ENCODE measurements at places on chromosomes 6 and 20.

- H3K4me1 ChIP-seq = peaks cover 16% of the 10 kb centered on the region
- no peak for DNase-seq
- no peaks in the 10 kb centered on the region for H3K36me3 ChIP-seq
- H3K27me3 ChIP-seq = no peaks in the 10 kb centered on the region
- no peak overlapping the region for H3K27ac ChIP-seq
Measured at GRCh38 chr6:5113096-5113495, 28.0 kb downstream of the PPP1R3G start.

GRCh38 chr6:20479526-20479925 is 54.7 kb upstream of the CDKAL1 start:
- no peak overlapping the region for H3K27ac ChIP-seq
- no peak overlapping the region for H3K4me3 ChIP-seq
- H3K4me1 ChIP-seq = no peaks in the 10 kb centered on the region
- H3K36me3 ChIP-seq = peaks cover 34% of the 10 kb centered on the region
- DNase-seq = no peak

- H3K36me3 ChIP-seq = no peaks in the 10 kb centered on the region
- no peak for DNase-seq
Measured at GRCh38 chr6:82951935-82952334, 113.7 kb downstream of the UBE3D start.

DNA sequence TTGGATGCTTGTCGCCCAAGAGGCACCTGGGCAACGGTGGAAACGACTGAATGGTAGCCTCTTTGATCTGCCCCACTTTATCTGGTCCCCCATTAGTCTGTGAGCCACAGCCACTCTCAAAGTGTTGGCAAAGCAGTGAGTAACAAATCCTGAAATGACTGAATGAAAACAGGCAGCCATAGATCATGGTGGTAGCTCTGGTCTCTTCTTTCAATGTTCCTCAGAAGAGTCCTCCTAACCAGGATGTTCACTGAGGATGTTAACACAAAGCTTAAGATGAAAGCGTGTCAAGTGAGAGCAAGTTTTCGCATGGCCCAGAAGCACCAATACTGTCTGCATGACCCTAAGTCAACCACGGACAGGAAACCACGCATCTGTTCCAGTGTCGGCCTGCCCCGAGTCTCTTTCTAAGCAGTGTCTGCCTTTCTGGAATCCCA is 107.3 kb downstream of the IRF4 start:
- no peak overlapping the region for H3K4me3 ChIP-seq
- no peak overlapping the region for H3K27ac ChIP-seq
- DNase-seq = no peak

DNA sequence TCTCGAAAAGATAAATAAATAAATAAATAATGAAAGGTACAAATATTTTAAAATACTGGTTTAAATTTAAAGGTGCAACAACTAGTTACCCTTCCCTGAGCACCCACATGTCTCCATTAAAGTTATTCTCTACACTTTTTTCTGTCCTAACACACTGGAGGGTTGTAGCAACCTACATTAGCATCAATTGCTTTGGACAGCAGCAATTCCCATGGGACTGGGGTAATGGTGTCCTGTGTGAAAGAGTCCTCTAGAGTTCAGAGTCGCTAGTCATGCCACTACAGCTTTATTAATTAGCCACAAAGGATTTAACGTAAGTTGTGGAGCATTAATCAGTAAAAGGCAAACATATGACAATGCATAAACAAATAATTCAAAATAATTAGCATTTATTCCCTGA is 14.1 kb upstream of the CD24 start:
- no peaks in the 10 kb centered on the region for H3K27me3 ChIP-seq
- H3K4me1 ChIP-seq = no peaks in the 10 kb centered on the region
- no peaks in the 10 kb centered on the region for H3K36me3 ChIP-seq
- H3K4me3 ChIP-seq = no peak overlapping the region

- H3K4me3 ChIP-seq = no peak overlapping the region
- no peaks in the 10 kb centered on the region for H3K27me3 ChIP-seq
- H3K4me1 ChIP-seq = no peaks in the 10 kb centered on the region
- H3K27ac ChIP-seq = no peak overlapping the region
Measured at GRCh38 chr6:20509212-20509611, 25.0 kb upstream of the CDKAL1 start.

GRCh38 chr6:167699141-167699931 is 127.4 kb upstream of the AFDN start:
- peak overlapping the region; percentile 84 for H3K27ac ChIP-seq
- peak; percentile 46 for DNase-seq
- no peak overlapping the region for H3K4me3 ChIP-seq
- H3K36me3 ChIP-seq = no peaks in the 10 kb centered on the region

- DNase-seq = no peak
- peaks cover 15% of the 10 kb centered on the region for H3K4me1 ChIP-seq
- no peak overlapping the region for H3K4me3 ChIP-seq
- H3K27me3 ChIP-seq = no peaks in the 10 kb centered on the region
Measured at GRCh38 chr6:112470950-112471349, 123.8 kb downstream of the RFPL4B start.

GRCh38 chr6:68891419-68891818 is 256.3 kb downstream of the ADGRB3 start:
- no peaks in the 10 kb centered on the region for H3K4me1 ChIP-seq
- no peak for DNase-seq
- no peaks in the 10 kb centered on the region for H3K36me3 ChIP-seq
- no peaks in the 10 kb centered on the region for H3K27me3 ChIP-seq
- H3K27ac ChIP-seq = no peak overlapping the region

DNA sequence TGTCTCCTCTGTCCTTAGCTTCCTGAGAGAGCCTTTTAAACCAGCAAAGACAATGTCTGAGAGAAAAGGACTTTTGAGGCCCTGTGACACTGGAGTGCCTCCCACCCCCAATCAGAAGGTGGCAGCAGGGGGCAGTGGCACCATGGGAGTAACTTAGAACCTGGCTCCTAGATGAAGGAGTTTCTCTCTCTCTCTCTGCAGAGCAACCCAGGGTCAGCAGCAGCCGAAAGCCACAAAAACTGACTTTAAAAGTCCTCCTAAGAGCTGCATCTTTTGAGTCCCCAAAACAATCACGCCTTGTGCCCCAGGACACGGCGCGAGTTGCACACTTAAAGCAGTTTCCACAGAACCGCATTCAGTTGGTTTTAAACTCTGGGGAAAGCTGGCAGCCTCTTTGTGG is 5.3 kb upstream of the TCP11 start:
- no peak overlapping the region for H3K27ac ChIP-seq
- no peaks in the 10 kb centered on the region for H3K27me3 ChIP-seq
- peaks cover 49% of the 10 kb centered on the region for H3K4me1 ChIP-seq
- no peaks in the 10 kb centered on the region for H3K36me3 ChIP-seq

GRCh38 chr6:162913206-162913605 is 185.4 kb downstream of the PACRG start:
- no peaks in the 10 kb centered on the region for H3K27me3 ChIP-seq
- H3K27ac ChIP-seq = no peak overlapping the region
- no peaks in the 10 kb centered on the region for H3K4me1 ChIP-seq
- no peaks in the 10 kb centered on the region for H3K36me3 ChIP-seq

GRCh38 chr6:142088858-142089216 is 43.9 kb upstream of the GJE1 start:
- no peaks in the 10 kb centered on the region for H3K4me1 ChIP-seq
- H3K27ac ChIP-seq = no peak overlapping the region
- peak; percentile 17 for DNase-seq
- no peak overlapping the region for H3K4me3 ChIP-seq

- H3K27me3 ChIP-seq = no peaks in the 10 kb centered on the region
- peaks cover 70% of the 10 kb centered on the region for H3K4me1 ChIP-seq
- DNase-seq = peak; percentile 82
- H3K27ac ChIP-seq = peak overlapping the region; percentile 93
- H3K36me3 ChIP-seq = peaks cover 25% of the 10 kb centered on the region
- peak overlapping the region; percentile 49 for H3K4me3 ChIP-seq
Measured at GRCh38 chr6:44117397-44118128, 9.7 kb downstream of the MRPL14 start.

DNA sequence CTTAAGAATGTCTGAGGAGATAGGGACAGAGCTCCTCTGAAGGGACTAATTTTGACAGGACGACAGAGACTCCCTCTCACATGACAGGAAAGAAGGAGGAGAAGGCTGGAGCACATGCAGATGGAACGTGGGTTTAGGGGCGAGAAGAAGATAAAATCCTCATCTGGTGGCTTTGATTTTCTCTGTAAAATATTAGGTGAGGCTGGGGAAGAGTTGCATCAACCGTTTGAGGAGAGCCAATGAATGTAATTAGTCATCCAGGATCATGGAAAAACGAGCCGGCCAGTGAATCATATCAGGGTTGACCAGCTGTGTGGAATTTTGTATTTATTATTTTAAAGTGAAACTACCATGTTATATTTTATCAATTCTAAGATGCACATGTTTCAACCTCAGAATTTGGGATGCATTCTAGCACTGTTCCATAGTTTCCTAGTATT is 46.9 kb upstream of the ADGRF4 start:
- H3K27ac ChIP-seq = peak overlapping the region; percentile 66
- peak; percentile 78 for DNase-seq
- no peaks in the 10 kb centered on the region for H3K27me3 ChIP-seq
- H3K4me3 ChIP-seq = no peak overlapping the region

DNA sequence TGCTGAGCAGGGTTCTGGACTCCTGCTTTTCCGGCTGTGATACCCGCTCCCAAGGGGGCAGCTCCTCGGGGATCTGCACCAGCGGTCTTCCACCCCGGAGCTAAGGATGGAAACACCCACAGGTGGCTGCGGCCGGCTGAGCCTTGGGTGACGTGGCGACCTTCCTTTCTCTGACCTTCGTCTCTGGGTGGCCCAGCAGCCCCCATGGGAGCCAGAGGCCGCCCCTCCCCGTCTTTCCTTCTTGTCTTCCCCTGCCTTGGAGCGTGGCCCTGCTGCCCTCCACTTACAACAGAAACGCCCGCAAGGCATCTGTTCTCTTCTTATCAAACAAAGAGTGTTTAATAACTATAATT is 405.7 kb downstream of the TAF4 start:
- no peak overlapping the region for H3K27ac ChIP-seq
- no peaks in the 10 kb centered on the region for H3K36me3 ChIP-seq
- H3K27me3 ChIP-seq = peaks cover 77% of the 10 kb centered on the region
- no peaks in the 10 kb centered on the region for H3K4me1 ChIP-seq

DNA sequence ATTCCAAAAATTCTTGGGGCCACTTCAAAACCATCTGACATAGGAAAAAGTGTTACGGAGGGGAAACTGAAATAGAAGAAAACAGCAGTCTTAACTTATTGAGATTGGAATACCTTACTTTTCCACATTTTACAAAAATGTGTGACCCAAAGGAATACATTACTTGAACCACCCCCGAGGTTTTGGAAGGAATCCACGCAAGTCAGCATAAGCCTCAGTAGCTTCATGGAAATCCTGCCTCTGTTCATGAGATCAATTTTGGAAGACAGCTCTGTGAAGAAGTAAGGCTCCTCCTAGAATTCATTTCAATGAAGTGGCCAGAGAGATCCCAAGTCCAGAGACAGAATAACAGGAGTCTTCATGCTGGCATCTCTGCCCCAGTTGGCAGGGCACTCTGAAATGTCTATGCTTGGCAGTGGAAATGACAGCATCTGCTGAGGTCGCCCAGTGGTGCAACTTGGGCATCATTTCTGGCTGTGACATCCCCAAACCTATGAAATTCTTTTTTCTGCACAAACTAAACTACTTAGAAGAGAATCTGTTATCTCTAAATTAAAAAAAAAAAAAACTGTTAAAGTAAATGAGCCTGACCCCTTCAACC is 132.5 kb downstream of the EPM2A start:
- H3K27ac ChIP-seq = no peak overlapping the region
- H3K4me1 ChIP-seq = no peaks in the 10 kb centered on the region
- H3K27me3 ChIP-seq = no peaks in the 10 kb centered on the region
- H3K36me3 ChIP-seq = no peaks in the 10 kb centered on the region
- no peak for DNase-seq

- no peak for DNase-seq
- H3K27me3 ChIP-seq = no peaks in the 10 kb centered on the region
- peaks cover 5% of the 10 kb centered on the region for H3K36me3 ChIP-seq
- H3K27ac ChIP-seq = no peak overlapping the region
Measured at GRCh38 chr6:167034056-167034455, 34.9 kb downstream of the CEP43 start.

DNA sequence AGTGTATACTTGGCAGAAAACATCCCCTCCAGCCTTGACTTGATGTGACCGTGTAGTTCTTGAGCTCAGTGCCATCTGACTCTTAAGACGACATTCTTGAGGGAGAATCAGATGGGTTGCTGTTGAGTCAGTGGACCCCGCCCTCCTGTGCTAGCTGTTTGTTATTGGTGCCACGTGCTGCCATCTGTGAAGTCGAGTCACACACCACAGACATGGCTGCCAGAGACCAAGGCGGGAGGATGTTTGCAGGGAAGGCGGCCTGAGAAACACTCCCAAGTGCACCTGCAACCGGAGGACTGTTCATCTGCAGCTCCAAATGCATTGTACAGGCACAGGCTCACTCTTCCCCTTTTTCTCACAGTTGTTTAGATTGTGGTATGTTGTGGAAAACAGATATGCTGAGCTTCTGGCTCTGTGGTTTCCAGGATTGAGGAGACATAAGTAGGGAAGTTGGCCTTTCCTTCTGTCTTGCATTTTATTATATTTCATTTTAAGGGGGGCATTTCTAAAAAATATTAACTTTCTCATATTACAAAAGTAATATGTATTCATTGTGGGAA is 345.3 kb upstream of the ZFP64 start:
- no peak overlapping the region for H3K4me3 ChIP-seq
- no peak overlapping the region for H3K27ac ChIP-seq
- H3K4me1 ChIP-seq = no peaks in the 10 kb centered on the region
- H3K36me3 ChIP-seq = no peaks in the 10 kb centered on the region

DNA sequence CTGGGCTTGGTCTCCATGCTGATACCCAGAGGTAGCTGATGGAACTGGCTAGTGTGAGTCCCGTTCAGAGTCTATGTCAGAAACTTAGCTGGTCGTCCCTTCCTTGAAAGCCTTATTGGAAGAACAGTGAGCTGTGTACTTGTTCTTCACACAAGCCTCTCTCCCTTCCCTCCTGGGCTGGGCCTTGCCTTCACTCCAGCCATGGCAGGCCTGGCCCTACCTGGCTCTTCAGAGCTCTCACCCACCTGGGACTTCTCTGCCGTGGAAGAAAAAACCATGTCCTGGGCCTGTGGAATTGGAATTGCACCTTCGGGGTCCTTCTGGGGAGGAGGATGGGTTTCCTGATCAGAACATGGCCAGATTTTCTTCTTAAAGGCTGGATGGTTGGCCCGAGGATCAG is 20.3 kb upstream of the ZNF831 start:
- H3K36me3 ChIP-seq = no peaks in the 10 kb centered on the region
- H3K27ac ChIP-seq = no peak overlapping the region
- H3K27me3 ChIP-seq = peaks cover 67% of the 10 kb centered on the region
- no peak for DNase-seq
- no peaks in the 10 kb centered on the region for H3K4me1 ChIP-seq

DNA sequence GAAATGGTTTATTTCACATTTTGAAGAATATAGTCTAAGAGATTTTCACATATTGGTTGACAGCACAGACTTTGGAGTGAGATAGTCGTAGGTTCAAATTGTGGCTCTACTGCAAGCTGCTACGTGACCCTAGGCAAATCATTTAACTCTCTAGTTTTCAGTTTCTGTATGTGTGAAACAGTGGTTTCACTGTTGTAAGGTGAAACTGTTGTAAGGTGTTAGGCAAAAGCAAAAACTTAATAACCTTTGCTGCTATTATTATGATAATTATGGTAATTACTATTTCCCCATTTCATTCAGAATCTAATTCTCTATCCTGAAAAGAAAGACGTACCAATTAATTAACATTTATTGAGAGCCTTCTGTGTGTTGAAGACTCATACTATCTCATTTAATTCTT is 144.2 kb downstream of the REV3L start:
- DNase-seq = no peak
- H3K4me1 ChIP-seq = no peaks in the 10 kb centered on the region
- no peak overlapping the region for H3K4me3 ChIP-seq
- H3K27me3 ChIP-seq = no peaks in the 10 kb centered on the region

GRCh38 chr6:150667977-150668716 is 68.5 kb downstream of the PLEKHG1 start:
- peak; percentile 69 for DNase-seq
- H3K4me3 ChIP-seq = no peak overlapping the region
- H3K4me1 ChIP-seq = peaks cover 6% of the 10 kb centered on the region
- no peak overlapping the region for H3K27ac ChIP-seq

Data from PC-3 (cell line).